ENCODE measurements at places on chromosomes 16 and 17.

GRCh38 chr17:78804777-78805176 lies 22.7 kb upstream of the CYTH1 start:
- no peak for DNase-seq

GRCh38 chr17:55301521-55302406 lies 37.0 kb downstream of the HLF start:
- no peak for DNase-seq

GRCh38 chr16:49026566-49027181 lies 255.0 kb downstream of the CBLN1 start:
- no peak for DNase-seq

- no peak for DNase-seq
Observed at GRCh38 chr17:56389356-56389755, 204.1 kb upstream of the NOG start.

DNA sequence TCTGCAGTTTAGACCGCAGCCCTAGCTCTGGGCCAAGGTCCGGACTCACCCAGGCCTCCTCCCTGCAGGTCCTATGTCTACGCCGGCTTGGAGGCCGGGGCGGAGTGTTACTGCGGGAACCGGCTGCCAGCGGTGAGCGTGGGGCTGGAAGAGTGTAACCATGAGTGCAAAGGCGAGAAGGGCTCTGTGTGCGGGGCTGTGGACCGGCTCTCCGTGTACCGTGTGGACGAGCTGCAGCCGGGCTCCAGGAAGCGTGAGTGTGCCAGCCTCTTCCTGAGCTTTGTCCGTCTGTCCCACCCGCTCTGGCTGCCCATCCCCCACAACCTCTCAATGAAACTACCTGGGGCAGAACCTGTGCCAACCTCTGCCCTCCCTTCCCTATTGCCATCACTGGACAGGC lies 20.1 kb downstream of the WSCD1 start:
- DNase-seq: no peak

DNA sequence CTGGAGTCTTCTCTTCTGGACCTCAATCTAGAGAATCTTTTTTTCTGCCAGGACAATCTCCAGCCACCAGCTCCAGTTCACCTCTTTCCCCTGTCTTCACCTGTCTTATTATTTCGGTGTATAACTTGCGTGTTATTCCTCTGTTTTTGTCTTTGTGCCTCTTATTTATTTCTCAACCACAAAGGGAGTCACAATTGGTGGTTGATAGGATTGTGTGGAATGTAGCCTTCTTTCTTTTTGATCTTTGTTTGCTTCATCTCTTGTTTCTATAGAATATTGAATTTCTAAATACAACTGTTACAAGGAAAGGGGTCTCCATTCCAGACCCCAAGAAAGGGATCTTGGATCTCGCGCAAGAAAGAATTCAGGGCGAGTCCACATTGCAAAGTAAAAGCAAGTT lies 35.9 kb upstream of the HAS3 start:
- no peak for DNase-seq

DNA sequence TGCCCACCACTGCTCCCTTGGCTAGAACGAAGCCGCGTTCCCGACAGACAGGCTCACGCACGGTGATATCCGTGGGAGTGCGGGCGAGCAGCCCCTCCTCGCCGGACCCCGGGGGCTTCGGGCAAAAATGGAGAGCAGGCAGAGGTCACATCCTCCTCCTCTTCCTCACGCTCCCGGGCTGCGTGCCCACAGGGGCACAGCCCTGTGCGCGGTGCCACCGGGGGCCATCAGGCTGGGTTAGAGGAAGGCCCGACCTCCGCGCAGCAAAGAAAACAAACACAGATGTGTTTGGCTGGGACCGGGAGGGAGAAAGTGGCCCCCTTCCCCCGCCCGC lies 519 bp upstream of the NTN1 start:
- no peak for DNase-seq

- no peak for DNase-seq
Observed at GRCh38 chr17:1916963-1917715, 87.3 kb downstream of the RPA1 start.

DNA sequence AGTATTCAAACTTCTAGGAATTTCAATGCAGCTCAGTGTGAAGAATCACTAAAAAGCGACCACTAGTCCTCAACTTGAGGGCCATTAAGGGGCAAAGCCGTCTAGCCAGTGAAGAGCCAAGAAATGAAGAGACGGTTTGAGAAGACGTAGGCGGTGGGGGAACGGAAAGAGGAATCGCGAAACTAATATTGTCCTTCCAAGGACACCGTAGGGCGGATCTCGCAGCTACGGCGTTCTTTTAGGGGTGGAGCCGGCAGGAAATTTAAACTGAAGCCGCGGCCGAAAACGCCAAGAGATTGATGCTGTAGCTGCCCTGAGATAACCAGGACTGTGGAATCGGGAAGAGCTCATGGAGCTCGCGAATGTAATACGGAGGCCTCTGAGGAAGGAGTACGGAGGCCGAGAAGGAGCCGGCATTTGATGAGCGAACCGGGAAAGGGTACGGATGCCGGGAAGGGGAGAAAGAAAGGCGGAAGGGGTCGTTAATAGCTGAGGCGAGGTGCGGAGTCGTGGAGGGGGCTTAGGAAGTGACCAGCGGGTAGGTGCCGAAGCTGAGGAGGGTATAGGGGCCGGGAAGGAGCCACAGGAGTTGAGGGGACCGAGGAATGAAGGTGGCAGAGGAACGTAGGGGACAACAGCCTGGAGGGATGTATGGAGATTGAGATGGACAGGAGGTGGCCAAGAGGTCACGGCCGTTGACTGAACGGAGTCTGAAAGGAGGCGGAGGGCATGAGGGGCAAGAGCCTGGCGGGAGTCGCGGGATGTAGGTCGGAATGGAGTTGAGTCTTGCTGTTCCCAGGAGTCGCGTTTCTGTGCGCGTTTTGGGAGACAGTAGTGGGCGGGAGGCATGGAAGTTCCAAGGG lies at the start of gene DBF4B:
Gene DBF4B (plus strand): TSS at position 265 of the 863 bp plus-strand sequence. CDS start 156 bp downstream, at position 421.
- peak; percentile 74 for DNase-seq

DNA sequence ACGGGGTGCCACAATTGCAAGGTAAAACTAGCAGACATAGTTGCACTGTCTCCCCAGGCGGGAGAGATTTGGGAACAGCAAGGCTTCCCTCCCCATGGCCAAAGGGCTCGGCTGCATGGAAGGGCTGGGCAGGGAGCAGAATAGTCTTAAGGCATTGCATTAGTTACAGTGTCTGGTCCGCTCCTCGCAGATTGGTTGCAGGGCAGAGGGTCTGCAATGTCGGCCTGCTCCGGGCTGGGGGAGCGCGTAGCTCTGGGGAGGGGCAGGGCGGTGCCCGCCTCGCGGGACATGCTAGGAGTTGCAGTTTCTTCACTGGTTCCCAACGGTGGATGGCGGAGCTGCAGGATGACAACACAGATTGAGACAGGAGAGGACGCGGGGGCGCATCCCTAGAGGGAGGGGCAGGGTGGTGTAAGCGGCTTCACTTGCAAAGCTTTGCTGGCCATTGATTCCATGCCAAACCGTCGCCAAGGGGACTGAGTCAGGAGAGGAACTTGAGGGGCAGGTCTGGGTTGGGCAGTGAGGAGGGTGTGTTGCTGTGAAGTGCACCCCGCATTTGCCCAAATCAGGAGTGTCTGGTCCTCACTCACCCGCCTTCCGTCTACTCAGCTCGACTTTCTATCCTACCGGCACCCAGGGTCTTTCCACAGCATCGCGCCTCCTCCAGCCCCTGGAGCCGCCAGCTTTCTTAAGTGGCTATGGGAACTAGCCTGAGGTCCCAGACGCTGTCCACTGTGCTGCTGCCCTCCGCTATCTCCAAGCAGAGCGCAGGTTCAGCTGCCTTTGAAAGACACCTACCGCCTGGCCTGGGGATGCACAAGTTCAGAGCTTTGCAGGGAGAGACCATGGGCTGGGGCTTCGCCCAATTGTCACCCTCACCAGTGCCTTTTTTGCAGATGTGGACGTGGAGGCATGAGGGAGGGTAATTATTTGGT lies 1748.9 kb downstream of the TP53TG3F start:
- DNase-seq: no peak

- no peak for DNase-seq
Observed at GRCh38 chr17:45930420-45930951, 36.1 kb downstream of the MAPT start.

GRCh38 chr17:82936768-82937171 lies 96.9 kb upstream of the ZNF750 start:
- DNase-seq: no peak

DNA sequence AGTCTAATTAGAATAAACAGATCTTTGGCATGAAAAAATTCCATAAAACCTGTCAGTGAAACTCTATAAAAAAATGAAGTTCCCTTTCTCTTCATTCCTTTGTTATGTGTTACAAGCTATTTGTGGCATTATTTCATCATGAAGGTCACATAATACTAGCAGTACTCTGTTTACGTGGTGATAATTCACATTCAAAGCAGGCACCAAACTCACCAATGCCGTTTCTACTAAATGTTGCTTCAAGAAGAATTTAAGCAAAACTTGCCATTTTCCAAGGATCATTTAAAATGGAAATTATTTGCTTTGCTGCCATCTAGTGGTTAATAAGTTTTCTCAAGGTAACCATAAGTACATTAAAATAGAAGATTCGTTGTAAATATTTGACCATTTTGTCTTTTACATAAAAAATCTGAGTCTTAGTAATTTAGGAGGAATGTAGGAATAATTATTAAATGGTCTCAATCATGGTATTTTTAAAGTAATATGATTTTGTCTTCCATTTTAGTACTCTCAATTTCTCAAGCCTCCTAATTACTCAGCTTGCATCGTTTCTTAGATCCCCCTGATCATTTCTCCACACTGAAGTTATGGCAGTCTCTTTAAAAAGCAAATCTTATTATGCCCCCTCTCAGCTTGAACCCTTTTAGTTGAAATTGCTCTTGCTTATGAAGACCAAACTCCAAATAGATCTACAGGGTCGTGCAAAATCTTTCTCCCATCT lies 80.8 kb downstream of the OMG start:
- DNase-seq: no peak

GRCh38 chr17:70128727-70129238 lies 40.5 kb upstream of the KCNJ2 start:
- DNase-seq: no peak

- no peak for DNase-seq
Observed at GRCh38 chr17:9700754-9701476, 55.6 kb downstream of the USP43 start.

GRCh38 chr16:24346734-24347133 lies 90.6 kb downstream of the CACNG3 start:
- no peak for DNase-seq

- no peak for DNase-seq
Observed at GRCh38 chr17:78689029-78689428, 93.0 kb downstream of the CYTH1 start.

DNA sequence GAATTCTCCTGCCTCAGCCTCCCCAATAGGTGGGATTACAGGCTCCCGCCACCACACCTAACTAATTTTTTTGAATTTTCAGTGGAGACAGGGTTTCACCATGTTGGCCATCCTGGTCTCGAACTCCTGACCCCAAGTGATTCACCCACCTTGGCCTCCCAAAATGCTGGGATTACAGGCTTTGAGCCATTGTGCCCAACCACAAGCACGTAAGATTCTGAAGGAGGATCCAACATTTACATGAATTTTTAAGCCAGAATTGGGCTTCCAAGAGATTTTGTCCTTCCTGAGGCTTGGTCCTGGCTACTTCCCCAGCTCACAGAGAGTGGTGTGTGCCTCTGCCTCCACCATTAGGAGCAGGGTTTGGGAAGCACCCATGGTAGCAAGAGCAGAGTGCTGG lies 11.1 kb downstream of the G6PC3 start:
- DNase-seq: no peak

- DNase-seq: no peak
Observed at GRCh38 chr16:15856901-15857698, at the start of gene MYH11. Gene MYH11, minus strand, starts transcription at chr16:15857028. Its CDS starts 18,776 bp downstream, at chr16:15838252.

GRCh38 chr16:86577314-86577971 lies 906 bp upstream of the FOXL1 start:
- DNase-seq: no peak

DNA sequence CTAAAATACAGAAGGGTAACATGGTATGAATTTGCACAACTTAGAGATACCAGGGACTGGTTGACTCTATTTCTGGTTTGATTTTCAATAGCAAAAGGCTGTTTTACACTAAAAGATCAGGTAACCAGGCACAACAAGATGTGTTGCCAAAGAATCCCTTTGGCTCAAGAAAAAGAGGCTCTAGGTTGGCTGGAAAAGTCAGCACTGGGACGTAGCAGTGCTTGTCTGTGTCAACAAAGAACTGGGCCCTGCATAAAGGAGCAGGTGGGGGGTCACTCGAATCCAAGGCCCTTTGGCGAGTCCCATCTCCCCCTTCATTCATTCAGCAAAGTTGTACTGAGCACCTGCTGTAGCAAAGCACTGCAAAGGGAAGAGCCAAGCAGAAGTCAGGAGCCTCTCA lies 18.4 kb downstream of the SDR42E1 start:
- no peak for DNase-seq

GRCh38 chr17:13671341-13671740 lies 69.6 kb upstream of the HS3ST3A1 start:
- DNase-seq: no peak

- DNase-seq: no peak
Observed at GRCh38 chr16:49693445-49693844, 162.5 kb downstream of the ZNF423 start.

DNA sequence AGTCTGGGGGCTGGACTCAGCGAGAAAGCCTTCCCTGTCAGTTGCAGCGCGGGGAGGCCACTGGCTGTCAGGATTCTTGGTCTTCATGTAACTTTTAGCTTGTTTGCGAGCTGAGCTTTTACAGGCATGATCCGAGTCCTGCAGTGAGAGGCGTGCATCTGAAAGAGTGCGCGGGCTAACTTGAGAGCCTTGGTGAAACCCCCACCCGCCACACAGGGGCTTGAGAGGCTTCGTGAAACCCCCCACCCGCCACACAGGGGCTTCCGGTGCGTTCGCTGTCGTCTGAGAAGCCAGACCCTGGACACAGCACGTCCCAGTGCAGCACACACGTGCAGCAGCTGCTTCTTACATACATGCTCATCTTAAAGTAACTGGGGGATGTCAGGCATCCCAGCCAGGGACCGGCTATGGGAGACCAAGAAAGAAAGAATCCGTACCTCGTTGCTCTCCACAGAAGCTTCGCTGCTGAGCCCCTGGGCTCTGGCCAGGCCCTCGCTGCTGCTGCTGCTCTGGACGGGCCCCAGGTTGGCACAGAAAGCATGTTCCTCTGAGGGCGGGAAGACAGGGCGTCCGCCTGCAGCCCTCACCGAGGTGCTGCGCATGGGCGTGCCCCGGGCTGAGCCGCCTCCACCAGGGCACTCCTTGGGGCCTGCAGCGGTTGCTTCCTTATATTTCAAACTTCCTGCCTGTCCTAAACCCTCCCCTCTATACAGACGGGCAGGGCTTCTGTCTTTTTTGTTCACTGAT lies 7.8 kb downstream of the NUDT16L1 start:
- no peak for DNase-seq

- peak; percentile 38 for DNase-seq
Observed at GRCh38 chr17:81927152-81927652, 333 bp downstream of the MAFG start.

DNA sequence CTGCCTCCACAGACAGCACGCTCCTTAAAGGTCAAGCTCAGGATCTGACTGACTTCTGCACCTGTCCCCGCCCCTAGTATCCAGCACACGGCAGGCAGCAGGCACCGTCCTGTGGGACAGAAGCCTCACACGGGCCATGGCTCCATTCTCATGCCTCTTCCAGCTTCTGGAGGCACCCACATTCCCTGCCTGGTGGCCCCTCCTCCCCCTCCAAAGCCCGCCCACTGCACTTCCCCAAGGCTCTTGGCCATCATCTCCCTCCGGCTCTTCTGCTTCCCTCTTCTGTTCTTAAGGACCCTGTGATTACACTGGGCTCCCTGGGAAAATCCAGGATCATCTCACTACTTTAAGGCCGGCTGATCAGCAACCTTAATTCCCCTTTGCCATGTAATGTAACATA lies 3.5 kb downstream of the CANT1 start:
- DNase-seq: no peak

- no peak for DNase-seq
Observed at GRCh38 chr17:55318081-55318480, 53.3 kb downstream of the HLF start.

- DNase-seq: no peak
Observed at GRCh38 chr16:84759061-84759460, 59.3 kb downstream of the USP10 start.

All from stimulated activated CD4-positive, alpha-beta T cell treated with anti-CD3 and anti-CD28 coated beads, TNF-alpha, amount 100 ng/mL, for 4 hours (primary cell).